ENCODE measurements at places on chromosomes 12 and 14.
A peak's percentile ranks its signal among the peaks of the same experiment; 100 is the strongest.

DNA sequence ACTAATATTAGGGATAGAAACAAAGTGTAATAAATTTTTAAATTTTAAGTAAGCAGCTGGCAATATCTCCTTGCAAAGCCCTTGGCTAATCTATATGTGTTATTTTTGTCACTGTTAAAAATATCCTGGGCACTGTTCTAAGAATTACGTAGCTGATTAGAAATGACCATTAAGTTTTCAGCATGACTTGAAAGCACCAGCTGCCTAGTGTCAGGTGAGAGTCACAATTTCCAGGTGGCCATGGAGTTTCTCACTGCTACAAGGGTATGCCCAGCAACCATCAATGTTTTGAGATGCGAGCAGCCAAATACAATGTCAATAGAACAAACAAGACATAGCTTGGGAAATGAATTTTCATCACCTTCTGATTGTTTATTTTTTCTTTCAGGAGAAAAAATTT is 23.3 kb upstream of the GYS2 start:
- no peak for DNase-seq

GRCh38 chr14:53845813-53846693 is 110.6 kb downstream of the BMP4 start:
- no peak for DNase-seq

DNA sequence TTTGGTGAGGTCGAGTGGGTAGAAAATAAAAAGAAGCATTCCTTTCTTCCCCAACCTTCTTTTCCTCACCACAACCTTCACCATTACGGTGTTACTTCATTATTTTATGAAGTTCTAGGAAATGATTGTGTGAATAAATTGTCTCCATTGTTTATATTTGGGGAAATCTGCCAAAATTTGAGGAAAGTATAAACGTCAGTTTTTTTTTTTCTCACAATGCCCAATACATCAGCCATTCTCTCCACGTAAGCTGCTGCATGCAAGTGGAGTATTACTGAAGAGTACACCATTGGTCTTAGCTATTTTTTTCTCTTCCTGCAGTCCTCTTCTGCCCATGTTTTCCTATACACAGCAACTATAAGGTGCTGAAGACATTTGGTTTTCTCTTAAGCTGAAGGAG is 9.1 kb upstream of the POLR3B start:
- no peak for DNase-seq

GRCh38 chr12:230925-231671 is 17.1 kb upstream of the SLC6A12 start:
- peak; percentile 59 for DNase-seq

GRCh38 chr12:55915482-55915859 is 12.2 kb downstream of the PYM1 start:
- DNase-seq: no peak

DNA sequence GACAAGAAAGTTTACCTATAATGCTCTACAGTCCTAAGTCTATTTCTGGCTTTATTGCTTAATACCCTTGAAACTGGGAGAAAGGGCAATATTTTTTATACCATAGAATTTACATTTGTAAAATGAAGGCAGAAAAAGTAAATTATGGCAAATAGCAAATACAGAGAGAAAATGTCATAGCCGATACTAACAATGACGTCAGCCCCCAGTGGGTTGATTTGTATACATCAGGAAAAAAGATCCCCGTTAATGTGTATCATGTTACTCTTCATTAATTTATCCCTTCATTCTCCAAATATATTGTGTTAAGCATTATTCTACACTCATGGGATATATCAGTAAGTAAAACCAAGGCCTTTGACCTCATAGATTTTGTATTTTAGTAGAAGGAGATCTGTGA is 445.1 kb upstream of the SYT1 start:
- no peak for DNase-seq

DNA sequence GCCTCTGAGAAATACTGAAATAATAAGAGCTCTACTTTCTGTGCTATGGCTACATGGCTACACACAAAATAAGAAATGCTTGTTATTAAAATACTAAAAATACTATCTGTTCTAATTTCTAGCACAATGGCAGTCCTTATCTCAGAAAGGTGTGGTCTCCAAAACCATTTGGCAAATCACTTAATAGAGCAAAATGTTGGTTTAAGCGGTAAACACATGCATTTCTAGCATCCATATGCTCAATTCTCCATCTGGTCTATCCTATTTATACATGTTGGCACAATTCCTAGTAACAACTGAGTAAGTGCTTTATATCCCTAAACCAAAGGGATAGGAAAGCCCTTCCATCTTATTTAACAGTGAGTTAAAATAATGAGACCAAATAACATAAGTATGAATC is 107.0 kb downstream of the PAPLN start:
- DNase-seq: no peak

- DNase-seq: no peak
These were observed 36.3 kb upstream of the PPP1CC start for GRCh38 chr12:110778833-110779577.

GRCh38 chr14:47270715-47271114 is 404.7 kb downstream of the MDGA2 start:
- no peak for DNase-seq

- DNase-seq: no peak
These were observed 468.7 kb upstream of the FLRT2 start for GRCh38 chr14:85061256-85061655.

GRCh38 chr12:50642035-50642451 is 121.9 kb upstream of the ATF1 start:
- no peak for DNase-seq
